Brain microvascular endothelial cell (primary cell): ENCODE measurements at places on chromosomes 7 and 10.

DNA sequence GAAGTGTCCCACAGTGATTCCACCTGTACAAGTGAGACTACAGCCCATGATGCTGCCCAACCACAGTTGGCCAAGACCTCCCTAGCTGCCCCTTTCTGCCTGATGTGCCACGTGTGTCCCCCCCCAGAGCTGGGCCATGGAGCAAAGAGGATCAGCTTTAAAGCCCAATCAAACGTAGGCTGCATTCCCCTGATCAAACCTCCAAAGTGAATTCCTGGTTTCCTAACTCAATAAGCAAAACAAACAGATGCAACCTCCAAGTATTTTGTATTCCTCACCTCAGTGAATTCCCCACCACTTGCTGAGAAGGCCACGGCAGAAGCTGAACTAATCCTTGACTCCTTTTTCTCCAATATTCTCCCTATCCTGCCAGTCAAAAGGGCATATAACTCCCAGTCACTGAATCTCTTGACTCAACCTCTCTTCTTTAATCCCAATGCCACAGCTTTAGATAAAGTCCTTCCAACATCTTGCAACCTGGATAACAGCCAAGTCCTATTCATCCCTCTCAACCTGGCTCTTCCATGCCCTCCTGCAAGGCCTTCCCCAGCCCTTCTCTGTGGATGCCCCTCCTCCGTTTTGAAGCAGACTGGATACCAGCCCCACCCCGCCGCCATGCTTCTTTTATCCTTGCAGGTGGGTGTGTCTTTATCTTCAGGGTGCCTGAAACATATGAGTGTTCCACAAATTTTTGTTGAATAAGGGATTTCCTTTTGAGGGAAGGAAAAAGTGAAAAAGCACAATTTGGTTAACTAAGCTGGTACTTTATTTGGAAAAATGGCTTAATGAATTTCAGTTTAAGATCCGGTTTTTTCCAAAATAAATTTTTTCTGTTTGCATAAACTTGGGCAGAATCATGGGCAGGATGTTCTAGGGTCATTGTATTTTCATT is 285.2 kb upstream of the MKLN1 start:
- no peak for DNase-seq

GRCh38 chr7:11290863-11291262 is 317.2 kb downstream of the PHF14 start:
- no peak for DNase-seq

DNA sequence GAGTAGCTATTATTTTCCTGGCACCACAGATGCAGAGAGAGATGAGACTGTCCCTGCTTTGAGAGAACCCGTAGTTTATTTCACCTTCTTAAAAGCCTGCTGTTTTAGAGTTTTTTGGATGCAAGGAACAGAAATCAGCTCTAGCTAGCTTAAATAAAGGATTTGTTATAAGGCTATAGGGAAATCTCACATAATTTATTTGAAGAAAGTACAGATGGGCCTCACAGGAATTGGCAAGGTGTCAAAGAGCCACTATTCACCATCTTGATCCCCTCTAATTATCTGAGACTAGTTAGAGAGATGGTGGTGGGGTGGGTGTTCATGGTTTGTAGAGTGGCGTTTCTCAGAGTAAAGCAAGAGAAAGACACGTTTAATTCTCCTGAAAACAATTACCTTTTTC is 7.3 kb downstream of the KMT2E start:
- no peak for DNase-seq

- DNase-seq, result no peak
Observed at GRCh38 chr7:38682606-38683005, 51.4 kb upstream of the AMPH start.

DNA sequence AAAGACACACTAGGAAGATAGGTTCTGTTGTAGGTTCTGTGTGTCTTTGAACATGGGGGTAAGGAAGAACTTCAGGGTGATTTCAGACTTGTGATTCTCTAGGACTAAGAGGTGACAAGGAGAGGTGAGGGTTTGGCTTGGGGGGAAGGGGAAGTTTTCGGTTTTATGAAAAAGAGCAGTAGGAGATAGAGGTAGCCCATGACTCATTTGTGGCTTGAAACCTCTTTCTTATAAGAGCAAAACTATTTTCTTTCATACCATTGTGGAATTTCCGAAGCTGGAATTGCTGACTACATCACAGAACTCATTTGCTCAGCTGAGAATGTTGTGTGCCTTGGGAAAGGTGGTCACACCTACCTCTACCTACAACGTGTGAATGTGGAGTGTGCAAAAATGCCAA is 39.6 kb upstream of the IKZF1 start:
- DNase-seq, result no peak

DNA sequence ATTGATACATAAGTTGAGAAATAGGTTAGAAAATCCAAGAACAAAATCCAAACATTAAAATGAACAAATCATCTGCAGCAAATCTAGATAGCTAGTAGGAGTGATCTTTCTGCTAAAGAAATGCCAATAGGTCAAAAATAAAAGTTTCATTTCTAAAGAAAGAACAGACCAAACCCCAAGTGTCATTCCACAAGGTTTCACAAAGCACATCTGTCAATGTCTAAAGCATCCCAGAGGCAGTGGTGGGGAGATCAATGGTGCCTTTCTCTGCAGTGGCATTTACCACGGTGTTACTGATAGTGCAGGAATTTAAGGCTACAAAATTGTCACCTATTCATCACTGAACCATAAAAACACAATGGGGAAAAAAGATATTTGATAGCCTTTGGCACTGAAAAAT is 147.9 kb downstream of the PARD3 start:
- DNase-seq, result no peak

DNA sequence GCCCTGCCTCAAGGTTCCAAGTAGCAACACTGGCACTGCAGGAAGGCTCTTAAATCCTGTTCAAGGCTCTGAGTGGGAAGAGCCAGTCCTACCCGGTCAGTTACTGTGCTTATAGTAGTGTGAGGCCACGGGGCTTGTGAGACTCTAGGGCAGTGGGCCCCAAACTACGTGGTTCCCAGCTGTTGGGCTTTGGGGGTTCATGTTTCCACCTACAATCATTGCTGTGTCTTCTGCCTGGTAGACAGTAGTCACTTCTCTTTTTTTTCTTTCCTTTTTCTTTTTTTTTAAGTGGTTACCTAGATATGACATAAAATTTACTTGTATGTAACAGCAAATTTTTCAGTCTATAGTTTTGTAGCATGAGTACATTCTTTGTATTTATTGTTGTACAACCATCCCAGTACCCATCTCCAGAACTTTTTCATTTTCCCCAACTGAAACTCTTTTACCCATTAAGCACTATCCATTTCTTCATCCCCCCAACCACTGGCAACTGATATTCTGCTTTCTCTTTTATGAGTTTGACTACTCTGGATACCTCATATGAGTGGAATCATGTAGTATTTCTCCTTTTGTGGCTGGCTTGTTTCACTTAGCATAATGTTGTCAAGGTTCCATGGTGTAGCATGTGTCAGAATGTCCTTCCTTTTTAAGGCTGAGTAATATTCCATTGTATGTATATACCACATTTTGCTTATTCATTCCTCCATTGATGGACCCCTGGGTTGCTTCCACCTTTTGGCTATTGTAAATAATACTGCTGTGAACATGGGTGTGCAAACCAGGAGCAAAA is 7.7 kb downstream of the UBTD1 start:
- DNase-seq, result no peak

DNA sequence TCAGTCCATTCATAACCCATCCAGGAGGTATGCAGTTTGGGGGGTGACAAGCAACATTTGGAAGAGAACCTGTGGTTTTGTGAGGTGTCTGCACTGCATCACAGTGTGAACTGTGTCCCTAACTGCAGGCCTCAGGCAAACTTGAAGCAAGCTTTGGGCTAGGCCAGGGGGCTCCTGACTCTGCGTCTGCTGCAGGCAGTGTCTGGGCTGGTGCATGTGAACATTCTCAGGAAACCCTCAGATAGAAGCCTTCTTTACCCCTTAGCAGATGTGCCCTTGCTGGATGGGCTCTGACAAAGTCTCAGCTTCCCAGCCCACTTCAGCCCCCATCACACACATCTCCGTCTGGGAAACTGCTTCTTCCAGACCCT is 61.0 kb downstream of the VIPR2 start:
- DNase-seq, result no peak

DNA sequence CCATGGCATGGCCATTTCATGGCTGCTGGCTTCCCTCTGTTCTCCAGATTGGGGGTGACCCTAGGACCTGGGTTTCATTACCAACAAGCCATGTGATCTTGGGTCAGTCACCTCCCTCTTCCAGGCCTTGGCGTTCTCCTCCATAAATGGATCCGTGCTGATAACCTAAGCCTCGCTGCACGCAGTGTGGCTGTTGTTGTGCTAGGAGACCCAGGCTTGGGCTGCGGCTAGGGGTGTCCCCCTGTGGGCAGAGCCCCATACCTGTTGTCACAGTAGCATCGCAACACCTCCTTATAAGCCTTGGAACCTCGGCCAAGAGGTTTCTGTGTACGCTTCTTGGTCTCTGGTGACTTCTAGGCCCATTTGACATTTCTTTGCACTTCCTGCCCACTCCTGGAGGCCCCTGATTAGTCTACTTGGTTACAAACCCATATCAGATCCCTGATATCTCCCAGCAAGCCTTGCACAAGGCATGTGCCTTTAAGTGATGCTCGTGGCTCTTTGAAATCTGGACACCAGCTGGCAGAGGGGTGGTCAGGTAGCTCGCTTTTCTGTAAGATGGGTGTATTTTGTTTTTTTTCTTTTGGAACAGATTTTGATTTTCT is 23.6 kb downstream of the ZMIZ1 start:
- DNase-seq, result no peak
